ENCODE measurements at places on chromosomes 13 and 19. TPM values are rescaled to one million over a fixed set of nuclear protein-coding genes. Genes with fewer than 3 reads are reported as not detected.
A peak's percentile ranks its signal among the peaks of the same experiment; 100 is the strongest.

DNA sequence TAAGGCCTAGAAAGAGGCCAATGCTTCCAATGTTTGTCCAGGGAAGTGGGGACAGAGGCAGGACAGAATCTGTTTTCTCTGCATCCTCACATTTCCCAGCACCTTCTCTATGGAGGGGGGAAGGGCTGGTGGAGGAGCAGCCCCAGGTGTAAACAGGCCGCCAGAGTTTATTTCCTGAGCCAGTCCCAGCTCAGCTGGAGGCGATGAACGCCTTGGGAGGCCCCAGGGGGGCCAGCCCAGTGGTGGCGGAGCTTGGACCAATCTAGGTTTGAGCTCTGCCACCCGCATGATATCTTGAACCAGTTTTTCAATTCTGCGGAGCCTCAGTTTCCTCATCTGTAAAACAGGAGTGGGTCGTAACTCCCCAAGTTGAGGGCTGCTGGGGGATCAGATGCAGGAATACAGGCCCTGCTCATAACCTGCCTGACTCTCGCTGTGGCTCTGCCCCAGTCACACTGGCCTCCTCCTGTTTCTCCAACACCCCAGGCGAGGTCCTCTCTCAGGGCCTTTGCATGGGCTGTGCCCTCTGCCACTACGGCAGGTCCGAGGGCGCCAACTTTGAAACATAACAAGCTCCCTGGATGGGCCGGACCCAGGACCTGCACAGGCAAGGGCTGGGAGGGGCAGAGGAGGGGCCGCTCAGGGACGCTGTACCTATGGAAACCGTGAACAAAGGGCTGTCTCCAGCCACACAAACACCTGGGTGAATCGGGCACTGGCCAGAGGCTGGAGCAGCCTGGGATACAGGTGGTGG, 1.1 kb downstream of the TNFAIP8L1 start:
- DNase-seq: no peak

DNA sequence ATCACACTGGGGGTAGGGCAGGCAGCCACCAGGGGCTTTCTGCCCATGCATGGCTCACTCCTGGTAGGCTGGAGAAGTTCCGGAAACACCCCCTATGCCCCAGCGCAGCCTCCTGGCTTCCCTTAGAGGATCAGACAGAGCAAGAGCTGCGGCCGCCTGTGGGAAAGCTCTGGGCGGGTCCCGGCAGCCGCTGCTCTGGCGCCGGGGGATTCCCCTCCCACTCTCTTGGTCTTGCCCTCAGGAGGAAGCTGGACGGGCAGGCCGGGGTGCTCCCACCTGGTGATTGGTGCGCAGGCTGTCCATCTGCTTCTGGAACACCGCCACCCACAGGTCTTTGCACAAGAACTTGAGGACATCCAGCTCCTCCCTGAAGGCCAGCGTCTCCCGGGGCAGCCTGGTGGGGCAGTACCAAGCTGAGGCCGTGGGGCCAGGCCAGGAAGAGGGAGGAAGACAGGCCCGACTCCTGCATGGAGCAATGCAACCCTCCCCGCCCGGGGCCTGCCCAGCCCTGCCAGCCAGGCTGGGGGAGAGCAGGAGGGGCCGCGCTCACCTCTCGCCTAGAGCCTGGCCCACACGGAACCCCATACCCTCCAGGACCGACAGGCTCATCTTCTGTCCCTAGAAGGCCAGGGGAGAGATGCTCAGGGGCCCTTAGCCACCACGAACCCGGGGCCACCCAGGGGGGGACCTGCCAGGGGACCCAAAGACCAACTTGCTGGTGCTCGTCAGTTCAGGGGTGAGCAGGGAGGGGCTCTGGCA, 4.0 kb upstream of the NKPD1 start:
- DNase-seq: peak; percentile 85

GRCh38 chr19:17522988-17523872, 11.8 kb downstream of the PGLS start:
- DNase-seq: peak; percentile 85

- DNase-seq: no peak
Observed at GRCh38 chr13:46475541-46475991, 77.4 kb upstream of the LRCH1 start.

- DNase-seq: peak; percentile 78
Observed at GRCh38 chr19:45607071-45608029, 5.3 kb upstream of the GPR4 start.

- DNase-seq: no peak
Observed at GRCh38 chr19:11982526-11982925, 17.7 kb downstream of the ZNF763 start.

GRCh38 chr19:45711851-45712698, 18.6 kb downstream of the FBXO46 start:
- no peak for DNase-seq

GRCh38 chr19:14467816-14468215, 7.3 kb downstream of the PTGER1 start:
- no peak for DNase-seq

- DNase-seq: no peak
Observed at GRCh38 chr19:991174-991931, 7.2 kb downstream of the WDR18 start.

- no peak for DNase-seq
Observed at GRCh38 chr13:111937777-111938311, 129.1 kb upstream of the SOX1 start.

GRCh38 chr19:36418287-36419001, at the start of gene ZFP82:
Gene ZFP82 (minus strand): TSS chr19:36418644. CDS start chr19:36409789, 8,855 bp downstream.
- peak; percentile 85 for DNase-seq

- no peak for DNase-seq
Observed at GRCh38 chr19:33191501-33191900, 2.6 kb upstream of the LRP3 start.

- DNase-seq: no peak
Observed at GRCh38 chr13:71054358-71054757, 812.6 kb downstream of the DACH1 start.

DNA sequence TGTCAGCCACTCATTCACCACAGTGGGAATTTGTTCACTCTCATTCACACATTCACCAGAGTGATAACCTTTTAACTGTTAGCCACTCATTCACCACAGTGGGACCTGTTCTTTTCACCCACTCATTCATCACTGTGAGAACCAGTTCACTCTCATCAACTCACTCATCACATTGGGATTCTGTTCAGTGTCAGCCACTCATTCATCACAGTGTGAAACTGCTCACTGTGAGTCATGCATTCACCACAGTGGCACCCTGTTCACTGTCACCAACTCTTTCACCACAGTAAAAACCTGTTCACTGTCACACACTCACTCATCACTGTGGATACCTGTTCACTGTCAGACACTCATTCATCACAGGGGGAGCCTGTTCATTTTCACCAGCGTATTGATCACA, 43.5 kb upstream of the ZNF85 start:
- no peak for DNase-seq

- DNase-seq: no peak
Observed at GRCh38 chr13:76016799-76017400, 380.8 kb downstream of the LMO7 start.

GRCh38 chr19:14502334-14503092, 6.6 kb upstream of the GIPC1 start:
- DNase-seq: no peak

DNA sequence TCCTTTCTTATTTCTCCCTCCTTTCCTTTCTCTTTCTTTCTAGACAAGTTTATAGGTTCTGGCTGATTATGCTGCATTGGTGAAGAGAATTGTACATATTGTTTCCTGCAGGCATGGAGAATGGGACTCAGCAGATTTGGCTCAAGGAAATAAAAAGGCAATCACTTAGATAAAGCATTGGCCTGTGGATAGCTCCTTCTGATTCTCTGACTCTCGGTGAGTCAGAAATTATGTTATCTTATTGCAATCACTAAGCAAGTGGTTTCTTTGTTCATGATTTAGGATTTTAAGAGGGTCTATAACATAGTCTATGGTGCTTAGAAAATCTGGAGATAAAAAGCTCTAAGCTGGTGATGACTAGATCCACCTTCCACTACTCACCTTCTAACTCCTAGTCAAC, 54.0 kb upstream of the POSTN start:
- DNase-seq: no peak

GRCh38 chr13:84137292-84137691, 255.0 kb upstream of the SLITRK1 start:
- DNase-seq: peak; percentile 82

DNA sequence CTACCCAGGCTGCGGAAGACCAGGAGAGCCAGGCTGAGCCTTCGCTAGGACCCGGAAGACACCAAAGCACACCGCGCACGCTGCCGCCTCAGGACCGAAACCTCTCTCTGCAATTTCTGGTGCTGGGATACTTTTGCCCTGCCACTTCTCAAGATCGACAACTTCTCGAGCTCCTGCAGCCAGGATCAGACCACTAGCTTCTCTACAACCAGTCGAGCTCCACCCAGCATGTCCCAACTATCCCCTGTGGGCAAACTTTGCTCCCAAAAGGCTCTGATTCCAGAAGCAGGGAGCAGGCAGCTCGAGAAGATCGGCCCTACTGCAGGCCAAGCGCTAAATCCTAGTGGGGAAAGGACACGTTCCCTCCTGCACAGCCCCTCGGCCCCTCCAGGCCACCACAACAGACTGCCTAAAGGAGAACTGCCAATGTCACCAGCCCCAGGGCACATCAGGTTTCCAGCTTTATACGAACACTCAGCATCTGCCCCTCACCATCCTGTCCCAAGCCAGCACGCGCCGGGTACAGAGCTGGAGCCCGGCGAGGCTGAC, 979 bp downstream of the AKAP8 start:
- no peak for DNase-seq

DNA sequence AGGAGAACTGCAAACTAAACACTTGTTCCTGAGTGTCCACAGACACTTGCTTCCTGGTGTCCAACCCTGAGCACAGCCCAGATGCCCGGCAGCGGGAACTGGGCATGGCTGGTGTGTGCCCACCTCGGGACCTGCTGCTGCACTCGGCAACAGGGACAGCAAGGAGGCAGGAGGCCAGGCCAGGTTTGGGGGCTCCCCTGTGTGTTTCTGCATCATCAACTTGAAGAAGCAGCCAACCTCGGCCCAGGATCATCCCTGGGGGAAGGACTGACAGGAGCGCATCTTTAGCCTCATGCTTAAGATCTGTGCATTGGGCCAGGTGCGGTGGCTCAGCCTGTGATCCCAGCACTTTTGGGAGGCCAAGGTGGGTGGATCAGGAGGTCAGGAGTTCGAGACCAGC, 35.1 kb upstream of the LDLR start:
- no peak for DNase-seq

- DNase-seq: peak; percentile 86
Observed at GRCh38 chr19:18007044-18007916, 690 bp upstream of the ARRDC2 start.

- no peak for DNase-seq
Observed at GRCh38 chr19:14138576-14139265, 2.3 kb upstream of the ASF1B start.

GRCh38 chr13:32261567-32261966, 53.6 kb downstream of the ZAR1L start:
- no peak for DNase-seq

GRCh38 chr13:34000955-34001354, 183.0 kb downstream of the RFC3 start:
- DNase-seq: no peak

Gene ATP1A3
- 2.0 TPM for total RNA-seq

Gene PCDH17
- not detected for total RNA-seq

Gene RRAS
- 4.1 TPM for total RNA-seq

Gene NXNL1
- not detected for total RNA-seq

Gene CGB7
- total RNA-seq: not detected

Gene ELSPBP1
- not detected for total RNA-seq

Gene URAD
- not detected for total RNA-seq

Gene COG3
- total RNA-seq: 50.9 TPM

Gene ZNF136
- total RNA-seq: 20.9 TPM

Gene CDX2
- total RNA-seq: not detected

Gene ANKLE1
- total RNA-seq: 34.6 TPM

Gene ZNF563
- total RNA-seq: 2.3 TPM

Gene FUT1
- 0.21 TPM for total RNA-seq

Gene HPN
- total RNA-seq: not detected

Gene LRFN3
- total RNA-seq: 4.6 TPM
